ENCODE measurements at places on chromosomes 2 and 18. TPM values are rescaled to one million over a fixed set of nuclear protein-coding genes. Genes with fewer than 3 reads are reported as not detected.

Gene C1D
- total RNA-seq = 62.1 TPM

Gene IL1A
- total RNA-seq = 0.22 TPM

Gene TEX44
- total RNA-seq = not detected

Gene SPR
- total RNA-seq = 29.9 TPM

Gene PAIP2B
- total RNA-seq = 0.81 TPM

Gene RIT2
- 0.37 TPM for total RNA-seq
